Amygdala (tissue), 56 donors: ENCODE measurements at places on chromosomes 7 and 10.

DNA sequence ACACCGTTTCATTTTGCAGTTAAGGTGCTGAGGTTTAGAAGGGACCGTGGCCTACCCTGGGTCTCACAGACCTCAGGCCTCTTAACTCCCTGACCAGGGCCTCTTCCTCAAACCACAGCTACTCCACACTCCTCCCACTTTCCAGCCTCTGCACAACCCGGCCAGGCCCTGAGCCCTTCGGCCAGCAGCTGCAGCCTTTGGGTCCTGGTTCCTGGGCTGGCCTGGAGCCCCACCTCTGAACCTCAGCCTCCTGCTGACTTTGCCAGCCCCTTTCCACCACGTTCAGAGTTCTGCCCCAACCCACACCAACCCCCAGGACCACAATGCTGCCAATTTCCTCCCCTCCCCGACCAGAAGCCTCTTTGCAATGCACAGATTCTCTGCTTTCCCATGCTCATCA, 84.1 kb downstream of the VOPP1 start:
- no peak for DNase-seq

DNA sequence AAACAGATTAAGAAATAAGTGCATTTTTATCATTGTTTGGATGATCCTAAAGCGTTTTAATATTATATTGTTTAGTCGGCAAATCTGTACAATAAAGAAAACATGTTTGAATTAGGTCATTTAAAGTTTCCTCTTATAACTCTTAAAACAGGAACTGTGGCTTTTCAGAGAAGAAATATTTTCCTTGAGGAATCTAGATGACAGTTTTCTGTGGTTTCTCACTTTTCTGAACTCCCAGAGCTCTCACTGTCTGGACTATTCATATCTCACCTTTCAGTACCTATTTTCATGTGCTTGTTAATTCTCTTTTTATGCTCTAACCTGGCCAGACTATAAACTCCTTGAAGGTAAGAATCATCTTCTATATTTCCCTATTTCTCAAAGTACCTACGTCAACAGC, 135.1 kb downstream of the CHN2 start:
- no peak for DNase-seq

DNA sequence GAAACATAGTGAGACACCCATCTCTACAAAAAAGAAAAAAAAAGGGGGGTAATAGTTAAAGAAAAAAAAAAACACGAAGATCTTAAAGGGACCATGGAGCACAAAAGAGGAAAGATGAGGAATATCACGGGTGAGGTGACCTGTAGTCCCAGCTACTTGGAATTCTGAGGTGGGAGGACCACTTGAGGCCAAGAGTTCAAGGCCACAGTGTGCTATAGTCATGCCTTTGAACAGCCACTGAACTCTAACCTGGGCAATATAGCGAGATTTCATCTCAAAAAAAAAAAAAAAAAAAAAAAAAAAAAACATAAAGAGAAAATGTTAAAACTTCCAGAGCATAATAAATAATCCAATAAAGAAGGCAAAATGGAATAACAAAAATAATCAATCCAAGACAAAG, 23.6 kb downstream of the AKR1D1 start:
- no peak for DNase-seq

DNA sequence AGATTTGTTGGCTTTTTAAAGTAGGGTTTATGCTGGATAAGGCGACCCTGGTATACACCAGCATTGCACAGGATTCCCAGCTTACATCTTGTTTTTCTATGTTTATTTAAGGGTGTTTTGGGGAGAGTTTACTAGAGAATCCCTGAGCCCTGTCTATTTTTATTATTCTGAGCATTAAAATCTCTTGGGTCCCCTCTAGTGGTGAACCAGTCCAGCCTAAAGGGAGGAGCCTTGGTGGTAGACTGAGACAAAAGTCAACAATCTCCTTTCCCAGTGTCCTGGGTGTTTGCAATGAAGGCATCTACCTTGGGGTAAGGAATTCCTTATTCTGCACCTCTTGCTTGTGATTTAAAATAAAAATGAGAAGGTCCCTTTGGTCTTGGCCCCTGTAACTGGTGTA, 38.2 kb downstream of the ANTXRL start:
- no peak for DNase-seq

- DNase-seq: no peak
These were observed 18.4 kb downstream of the VWA2 start for GRCh38 chr10:114257498-114257897.

GRCh38 chr10:108500396-108500795, 1335.9 kb upstream of the SORCS1 start:
- DNase-seq: no peak

DNA sequence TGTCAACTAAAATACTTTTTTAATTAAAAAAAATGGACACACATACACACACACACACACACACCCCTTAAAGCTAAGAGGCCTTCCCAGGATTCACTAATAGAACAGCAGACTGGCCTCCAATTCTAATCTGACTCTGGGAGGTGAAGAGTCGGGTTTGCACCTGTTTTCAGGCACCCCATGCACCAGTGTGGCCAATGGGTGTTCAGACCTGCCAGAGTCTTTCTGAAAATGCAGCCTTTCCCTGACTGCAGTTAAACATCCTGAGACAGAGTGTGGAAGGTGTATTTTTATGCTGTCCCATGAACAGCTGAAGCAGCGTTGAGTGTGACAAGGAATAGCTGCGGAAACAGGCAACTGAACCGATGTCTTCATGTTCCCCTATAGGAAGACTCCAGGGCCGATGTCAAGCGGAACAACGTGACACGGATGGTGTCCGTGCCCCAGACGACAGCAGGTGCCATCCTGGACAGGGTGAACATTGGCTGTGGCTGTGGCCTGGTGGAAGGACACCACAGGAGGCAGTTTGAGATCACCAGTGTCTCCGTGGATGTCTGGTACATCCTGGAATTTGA, 74.6 kb upstream of the LYZL2 start:
- no peak for DNase-seq

GRCh38 chr7:27312820-27313219, 70.2 kb downstream of the EVX1 start:
- no peak for DNase-seq

DNA sequence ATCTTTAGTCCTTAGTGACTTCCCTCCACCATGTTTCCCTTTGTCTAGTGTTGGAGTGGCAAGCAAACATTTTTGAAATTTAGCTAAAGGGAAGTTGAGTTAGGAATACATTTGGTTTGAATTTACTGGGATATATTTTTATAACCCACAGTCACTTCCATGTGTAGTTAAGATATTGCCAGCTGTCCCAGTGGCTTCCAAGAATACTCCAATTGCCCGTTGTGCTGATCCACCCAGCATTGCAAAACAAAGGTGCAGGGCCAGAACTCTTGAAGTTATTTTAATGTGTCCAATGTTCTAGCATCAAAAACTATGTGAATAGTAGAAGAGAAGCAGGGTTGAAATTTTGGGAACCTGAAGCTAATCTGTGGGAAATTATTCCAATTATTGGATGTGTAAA, 2.5 kb upstream of the P4HA1 start:
- no peak for DNase-seq

DNA sequence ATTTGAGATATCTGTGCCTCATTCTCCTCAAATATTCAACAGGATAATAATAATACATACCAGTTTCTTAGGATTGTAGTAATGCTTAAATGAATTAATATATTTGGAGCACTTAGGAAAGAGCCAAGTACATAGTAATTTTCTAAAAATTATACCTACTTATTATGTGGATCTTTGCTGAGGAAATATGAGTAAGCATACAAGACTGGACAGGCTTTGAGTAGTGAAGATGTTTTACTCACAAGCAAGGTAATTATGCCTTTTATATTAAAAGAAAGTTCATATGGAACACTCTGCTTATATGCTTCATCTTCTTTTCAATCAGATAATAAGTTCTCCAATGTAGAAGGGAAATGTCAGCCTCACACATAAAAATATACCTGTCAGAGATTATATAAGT, 337.5 kb upstream of the KAT6B start:
- no peak for DNase-seq

DNA sequence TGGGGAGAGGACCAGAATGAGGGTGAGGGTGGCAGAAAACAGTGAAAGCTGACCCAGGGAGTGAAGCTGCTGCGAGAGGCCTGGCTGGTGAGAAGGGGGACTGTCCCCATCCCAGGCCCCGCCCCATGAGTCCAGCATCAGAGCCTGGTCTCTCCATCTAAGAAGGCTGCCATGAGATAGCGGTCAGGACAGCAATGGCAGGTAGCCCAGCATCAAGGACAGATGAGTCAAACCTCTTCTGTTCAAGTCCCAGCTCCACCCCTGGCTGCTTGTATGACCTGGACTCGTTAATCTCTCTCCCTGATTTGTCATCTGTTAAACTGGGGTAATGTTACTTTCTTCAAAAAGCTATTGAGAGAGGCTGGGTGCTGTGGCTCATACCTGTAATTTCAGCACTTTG, 22.2 kb downstream of the GPNMB start:
- DNase-seq: no peak

DNA sequence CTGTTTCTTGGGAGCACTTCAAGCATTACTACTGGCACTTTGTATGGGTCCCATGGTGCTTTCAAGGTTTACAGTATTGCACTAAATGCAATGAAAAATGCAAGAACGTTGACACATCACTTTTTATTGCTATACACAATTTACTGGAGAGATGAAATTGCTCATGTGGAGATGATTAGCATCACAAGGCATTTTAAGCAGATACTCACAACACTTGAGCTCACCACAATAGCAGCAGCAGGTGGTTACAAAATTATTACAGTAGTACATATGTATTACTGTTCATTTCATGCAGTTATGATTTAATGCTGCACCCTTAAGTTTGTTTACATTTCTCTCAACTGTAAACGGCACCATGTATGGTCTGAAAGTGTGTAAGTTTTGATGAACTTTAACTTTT, 537.7 kb downstream of the GRM8 start:
- no peak for DNase-seq

GRCh38 chr7:136079478-136079892, 102.3 kb upstream of the MTPN start:
- DNase-seq: no peak

DNA sequence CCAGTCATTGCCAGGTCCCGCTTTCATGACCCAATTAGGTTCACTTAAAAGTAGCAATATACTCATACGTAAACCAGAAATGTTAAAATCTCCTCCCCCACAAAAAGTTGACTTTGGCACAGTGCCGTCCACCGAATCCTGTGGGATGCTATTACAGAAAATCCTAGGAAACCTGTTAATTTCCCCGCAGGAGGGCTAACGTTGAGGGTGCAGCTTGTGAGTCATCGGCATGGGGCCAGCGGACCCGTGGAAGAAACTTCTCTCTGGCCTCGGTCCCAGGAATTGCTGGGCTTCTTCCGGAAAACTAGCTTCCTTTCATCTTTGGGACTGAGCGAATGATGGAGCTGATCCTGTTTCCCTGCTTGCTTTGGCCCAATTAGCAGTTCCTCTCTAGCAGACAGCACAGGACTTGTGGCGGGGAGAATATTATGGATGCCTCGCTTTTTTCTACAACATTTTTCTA, 13.5 kb downstream of the CRYGN start:
- DNase-seq: no peak
